ENCODE measurements at places on chromosomes 12 and 14.
A peak's percentile ranks its signal among the peaks of the same experiment; 100 is the strongest.

DNA sequence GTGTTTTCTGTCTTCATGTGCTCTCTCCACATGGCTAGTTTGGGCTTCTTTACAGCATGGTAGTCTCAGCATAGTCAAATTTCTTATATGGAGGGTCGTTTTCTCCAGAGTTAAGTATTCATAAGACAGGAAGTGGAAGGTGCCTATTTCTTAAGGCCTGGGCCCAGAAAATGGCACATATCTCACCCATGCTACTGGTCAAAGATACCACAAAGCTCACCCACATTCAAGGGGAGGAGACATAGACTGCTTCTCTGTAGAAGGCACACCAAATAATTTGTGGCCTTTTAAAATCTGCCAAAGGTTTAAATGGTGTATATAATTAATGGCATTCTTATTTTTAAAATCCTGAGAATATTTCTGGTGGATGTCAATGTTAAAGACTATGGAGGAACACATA lies 44.8 kb downstream of the CCDC91 start:
- no peak for DNase-seq

DNA sequence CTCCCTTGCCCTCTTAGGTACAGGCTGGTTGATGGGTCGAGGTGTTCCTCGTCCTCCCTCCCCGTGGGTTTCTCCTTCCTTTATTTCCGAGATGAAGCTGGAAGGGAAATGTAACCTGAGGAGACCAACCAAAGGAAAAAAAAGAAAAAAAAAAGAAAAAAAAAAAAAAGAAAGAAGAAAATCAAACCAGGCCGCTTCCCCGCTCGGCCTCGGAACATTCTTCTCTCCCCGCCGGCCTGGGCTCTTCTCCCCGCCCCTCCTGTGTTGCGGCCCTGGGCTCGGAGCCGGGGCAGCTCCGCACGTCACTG lies 1.6 kb upstream of the NFATC4 start:
- DNase-seq, result no peak

DNA sequence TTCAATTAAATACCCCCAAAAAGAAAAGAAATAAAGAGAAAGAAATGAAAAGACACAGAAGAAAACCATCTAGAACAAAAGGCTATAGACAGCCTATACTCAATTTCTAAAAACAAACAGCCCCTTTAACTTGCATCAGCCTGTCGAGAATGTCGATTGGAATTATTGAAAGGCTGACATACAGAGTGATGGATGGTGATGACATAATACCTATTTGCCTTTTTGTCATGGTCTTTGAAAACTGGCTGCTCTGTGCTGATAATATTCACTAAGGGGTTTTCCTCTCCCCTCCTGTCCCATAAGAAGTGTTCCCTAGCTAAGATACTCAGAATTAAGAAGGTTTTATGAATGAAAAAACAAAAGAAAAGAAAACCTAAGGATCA lies 393.7 kb downstream of the SOX5 start:
- DNase-seq, result no peak

GRCh38 chr12:77225373-77225772 lies 160.0 kb upstream of the E2F7 start:
- DNase-seq, result no peak

GRCh38 chr14:75917946-75918335 lies 63.9 kb downstream of the TGFB3 start:
- DNase-seq, result no peak

- DNase-seq, result no peak
Measured at GRCh38 chr12:120710805-120711296, 593 bp downstream of the UNC119B start.

- no peak for DNase-seq
Measured at GRCh38 chr12:132723015-132723763, 12.5 kb downstream of the PGAM5 start.

- DNase-seq, result no peak
Measured at GRCh38 chr14:82911930-82912329, 1378.3 kb upstream of the SEL1L start.

DNA sequence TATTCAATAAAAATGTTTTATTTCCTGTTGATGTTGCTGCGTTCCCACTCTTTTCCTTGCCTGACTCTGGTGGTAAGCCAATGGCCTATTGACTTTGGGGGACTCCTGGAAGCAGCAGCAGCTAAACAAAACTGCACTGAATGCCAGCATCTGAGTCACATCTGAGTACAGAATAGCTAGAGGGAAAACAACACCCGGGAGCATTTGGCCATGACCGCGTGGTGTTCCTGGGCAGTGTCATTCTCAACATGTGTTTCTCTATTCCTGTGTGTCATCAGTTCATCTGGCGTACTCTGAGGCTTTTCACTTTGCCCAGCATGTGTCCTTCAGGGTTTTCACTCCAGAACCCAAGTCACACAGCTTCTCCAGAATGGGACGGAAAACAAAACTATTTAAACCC lies 238.8 kb downstream of the PAWR start:
- peak; percentile 15 for DNase-seq

- DNase-seq, result no peak
Measured at GRCh38 chr14:93368996-93369712, 22.2 kb downstream of the COX8C start.

GRCh38 chr12:79373896-79374499 lies 316.8 kb downstream of the PAWR start:
- no peak for DNase-seq

- DNase-seq, result no peak
Measured at GRCh38 chr14:64611358-64612020, 61.7 kb downstream of the PPP1R36 start.

DNA sequence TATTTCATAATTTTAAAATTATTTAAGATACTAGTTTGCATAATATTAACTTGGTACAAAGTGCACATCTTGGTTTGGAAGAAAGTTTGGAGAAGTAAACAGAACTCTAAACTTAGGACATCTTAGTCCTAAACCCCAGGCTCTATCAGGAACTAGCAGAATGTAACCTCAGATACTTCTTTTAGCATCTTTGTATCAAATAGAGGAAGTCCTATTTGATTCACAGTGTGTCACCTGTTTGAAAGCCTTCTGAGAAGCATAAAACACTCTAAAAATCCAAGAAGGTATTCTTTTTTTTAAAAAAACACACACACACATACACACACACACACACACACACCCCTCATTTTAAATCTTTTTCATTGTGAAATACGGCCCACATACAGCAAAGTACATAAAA lies 12.0 kb upstream of the RNU6-7 start:
- no peak for DNase-seq

All from body of pancreas (tissue), 4 donors.